Activated T-cell treated with anti-CD3 and anti-CD28 coated beads for 24 hours (primary cell): ENCODE measurements at places on chromosomes 6 and 20.

DNA sequence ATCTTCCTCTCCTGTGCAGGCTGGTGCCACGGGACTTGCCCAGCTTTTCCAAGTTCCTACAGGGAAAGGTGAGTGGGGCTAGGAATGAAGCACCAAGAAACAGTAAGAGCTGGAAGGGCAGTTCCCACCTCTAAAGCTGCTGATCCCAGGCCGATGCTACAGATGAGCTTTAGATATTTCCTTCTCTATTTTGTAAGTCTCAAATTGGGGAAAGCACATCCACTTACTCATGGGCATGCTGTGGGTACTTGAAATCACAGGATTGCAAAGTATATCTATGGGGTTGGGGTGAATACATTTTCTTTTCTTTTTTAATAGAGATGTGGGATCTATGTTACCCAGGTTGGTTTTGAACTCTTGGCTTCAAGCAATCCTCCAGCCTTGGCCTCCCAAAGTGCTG is 3.1 kb downstream of the ZBTB2 start:
- DNase-seq = no peak

- no peak for DNase-seq
Measured at GRCh38 chr6:115485400-115485799, 575.3 kb downstream of the FRK start.

- DNase-seq = no peak
Measured at GRCh38 chr6:41464481-41464880, 81.7 kb upstream of the FOXP4 start.

GRCh38 chr6:11650025-11650696 is 112.6 kb downstream of the TMEM170B start:
- DNase-seq = no peak

- peak; percentile 56 for DNase-seq
Measured at GRCh38 chr6:28657769-28658465, 132.2 kb downstream of the GPX5 start.

DNA sequence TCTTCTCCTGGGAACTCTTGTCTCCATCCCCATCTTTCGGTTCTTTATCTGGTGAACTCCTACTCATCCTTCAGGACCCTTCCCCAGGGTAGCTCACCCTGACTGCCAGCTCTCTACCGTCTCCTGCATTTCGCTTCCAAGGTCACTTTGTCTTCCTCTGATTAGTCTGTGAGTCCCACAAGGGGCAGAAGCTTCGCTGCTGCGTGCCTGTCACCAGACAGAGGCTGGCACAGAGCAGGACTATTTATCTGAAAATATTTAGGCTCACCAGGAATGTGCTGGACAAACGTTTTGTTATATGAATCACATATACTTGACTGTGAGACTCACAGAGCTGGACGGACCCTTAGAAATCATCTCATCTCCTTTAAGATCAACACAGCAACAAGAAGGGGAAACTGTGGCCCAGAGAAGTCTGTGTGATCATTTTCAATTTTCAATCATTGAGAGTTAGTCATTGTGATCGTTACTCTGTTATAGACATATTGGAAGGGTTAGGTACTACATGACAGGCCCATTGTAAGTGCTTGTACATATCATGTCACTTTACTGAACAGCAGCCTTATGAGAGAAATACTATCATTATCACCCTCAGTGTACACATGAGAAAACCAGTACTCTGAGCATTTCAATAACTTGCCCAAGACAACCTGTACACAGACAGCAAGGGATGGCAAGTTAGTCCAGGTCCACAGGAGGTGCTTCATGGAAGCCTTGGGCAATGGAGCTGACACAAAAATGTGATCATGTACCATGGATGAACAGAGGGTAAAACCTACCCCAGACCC is 51.4 kb downstream of the JPH2 start:
- DNase-seq = no peak

DNA sequence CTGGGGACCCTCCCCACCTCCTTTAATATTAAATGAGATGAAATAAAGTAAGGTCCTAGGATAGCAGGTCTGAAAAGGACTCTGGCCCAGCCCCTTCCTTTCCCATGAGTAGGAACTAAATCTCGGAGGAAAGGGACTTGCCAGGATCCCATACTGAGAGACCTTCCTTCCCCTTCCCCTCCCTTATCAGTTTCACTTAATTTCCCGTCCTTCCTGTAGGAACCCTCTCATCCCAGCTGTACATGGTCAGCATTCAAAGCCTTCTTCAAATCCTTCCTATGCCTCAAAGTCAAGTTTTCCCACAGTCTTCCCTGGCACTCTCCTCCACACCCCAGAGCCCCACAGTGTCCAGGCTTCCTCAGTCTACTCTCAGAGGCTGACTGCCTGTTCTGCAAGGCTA is 71.3 kb upstream of the MYL9 start:
- no peak for DNase-seq

- DNase-seq = no peak
Measured at GRCh38 chr6:116066789-116067188, 6.1 kb upstream of the FRK start.

DNA sequence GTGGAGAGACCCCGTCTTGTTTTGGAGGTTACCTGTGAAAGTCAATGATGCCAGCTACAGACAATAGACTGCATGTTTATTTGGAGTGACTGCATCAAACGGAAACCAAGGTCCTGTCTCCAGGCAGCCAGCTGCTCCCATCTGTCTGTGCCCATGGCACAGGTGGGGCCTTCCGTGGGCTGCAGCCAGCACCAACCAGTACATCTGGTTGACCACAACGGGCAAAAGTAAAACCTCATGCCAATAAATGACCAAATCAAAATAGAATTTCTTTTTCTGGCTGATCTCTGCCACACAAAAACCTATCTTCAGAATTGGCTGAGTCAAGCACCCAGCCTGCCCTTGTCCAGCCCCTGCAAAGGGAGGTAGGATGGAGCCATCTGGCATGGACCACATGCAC is 33.5 kb downstream of the DLL1 start:
- no peak for DNase-seq

DNA sequence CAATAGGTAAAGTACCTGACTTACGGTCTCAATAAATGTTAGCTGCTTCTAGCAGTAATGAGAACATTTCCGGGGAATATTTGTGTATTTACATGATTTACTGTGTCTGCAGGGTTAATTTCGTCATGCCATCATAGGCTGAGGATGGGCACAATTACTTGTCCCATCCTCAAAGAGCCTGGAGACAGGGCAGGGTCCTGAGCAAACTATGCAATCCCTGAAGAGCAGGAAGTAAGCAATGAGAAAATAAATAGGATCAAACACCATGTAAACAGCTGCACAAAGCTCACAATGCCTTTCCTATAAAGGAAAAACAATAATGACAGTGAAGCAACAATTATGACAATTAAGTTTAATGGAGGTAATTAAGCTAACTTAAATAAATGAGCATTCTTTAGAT is 114.6 kb upstream of the FOXQ1 start:
- DNase-seq = no peak

DNA sequence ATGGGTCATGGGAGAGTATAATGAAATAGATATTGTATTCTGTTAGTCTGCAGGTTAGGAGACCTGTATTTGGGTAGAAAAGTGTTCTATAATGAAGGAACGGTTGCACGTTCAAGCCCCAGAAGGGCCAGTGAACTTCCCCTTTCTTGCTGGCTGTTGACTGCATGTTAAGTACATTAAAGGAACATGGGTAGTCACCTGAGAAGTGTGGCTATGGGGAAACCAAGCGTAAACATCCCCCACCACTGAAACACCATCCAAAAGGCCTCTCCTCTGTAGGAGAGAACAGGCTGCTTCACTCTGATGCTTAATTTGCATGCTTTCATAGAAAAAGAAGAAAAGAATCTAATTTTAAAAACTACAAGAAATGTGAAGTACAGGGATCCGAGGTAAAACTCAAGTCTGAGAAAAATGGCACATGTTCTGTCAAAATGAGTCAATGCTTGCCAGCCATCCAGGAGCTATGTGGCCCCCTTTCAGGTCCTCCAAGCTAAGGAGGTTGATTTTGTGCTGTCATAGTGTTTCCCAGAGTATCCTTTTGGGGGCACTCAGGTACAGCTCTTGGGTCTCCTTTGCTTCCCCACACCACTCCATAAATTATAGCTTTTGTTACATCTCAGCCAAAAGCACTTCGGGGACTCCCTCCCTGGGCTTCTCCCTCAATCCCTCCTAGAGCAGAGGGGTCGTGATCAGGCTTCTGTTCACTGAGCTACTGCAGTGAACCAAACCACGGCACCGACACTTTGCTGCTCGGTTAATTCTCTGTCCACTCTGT is 283.7 kb upstream of the AGPAT4 start:
- DNase-seq = no peak

DNA sequence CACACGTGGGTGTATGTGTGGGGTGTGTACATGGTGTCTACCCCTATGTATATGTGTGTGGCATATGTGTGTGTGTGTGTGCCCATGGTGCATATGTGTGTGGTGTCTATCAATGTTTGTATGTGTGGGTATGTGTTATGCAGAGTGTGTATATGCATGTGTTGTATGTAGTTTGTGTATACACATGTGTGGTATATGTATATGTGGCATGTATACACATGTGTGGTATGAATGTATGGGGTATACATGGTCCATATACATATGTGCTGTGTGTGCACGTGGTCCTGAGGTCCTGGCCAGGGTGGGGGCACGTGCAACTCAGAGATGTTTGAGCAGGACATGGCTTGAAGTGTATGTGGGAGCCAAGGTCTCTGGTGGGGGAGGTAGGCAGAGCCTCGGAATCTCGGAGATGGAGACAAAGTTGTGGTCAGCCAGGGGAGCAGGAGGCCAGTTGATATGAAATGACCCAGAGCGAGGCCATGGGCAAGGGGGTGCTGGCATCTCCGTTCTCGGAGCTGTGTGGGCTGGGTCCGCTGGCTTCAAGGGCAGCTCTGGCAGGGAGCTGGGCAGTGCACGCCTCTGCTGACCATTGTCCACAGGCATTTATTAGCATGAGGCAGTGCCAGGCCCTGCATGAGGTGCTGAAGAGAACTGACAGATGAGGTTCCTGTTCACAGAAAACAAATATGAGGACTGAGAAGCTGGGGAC is 276.2 kb upstream of the CHD6 start:
- no peak for DNase-seq

- DNase-seq = no peak
Measured at GRCh38 chr6:15148356-15148946, 97.4 kb upstream of the JARID2 start.

GRCh38 chr6:168559574-168560098 is 118.7 kb downstream of the SMOC2 start:
- no peak for DNase-seq

DNA sequence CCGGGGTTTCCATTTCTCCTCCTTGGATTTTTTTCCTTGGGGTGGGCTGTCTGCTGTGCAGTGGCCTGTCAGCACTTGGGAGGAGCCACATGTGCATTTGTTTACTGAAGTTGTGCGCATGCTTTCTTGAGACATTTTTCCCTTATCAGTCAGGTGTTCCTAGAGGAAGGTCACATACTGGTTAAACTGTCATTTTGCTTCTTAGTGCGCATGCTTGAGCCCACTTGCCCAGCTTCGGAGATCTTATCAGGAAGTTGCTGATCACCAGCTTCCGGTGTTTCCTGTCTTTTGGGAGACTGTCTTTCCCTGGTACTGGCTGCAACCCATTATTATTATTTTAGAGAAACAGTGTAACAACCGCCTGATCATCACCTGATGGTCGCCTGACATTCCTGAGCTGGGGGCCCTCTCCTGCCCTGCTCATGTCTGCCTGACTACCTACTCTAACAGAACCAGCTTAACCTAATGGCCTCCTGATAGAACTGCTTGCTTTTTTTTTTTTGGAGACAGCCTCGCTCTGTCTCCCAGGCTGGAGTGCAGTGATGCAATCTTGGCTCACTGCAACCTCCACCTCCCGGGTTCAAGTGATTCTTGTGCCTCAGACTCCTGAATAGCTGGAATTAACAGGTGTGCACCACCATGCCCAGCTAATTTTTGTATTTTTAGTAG is 378 bp upstream of the ERVFRD-1 start:
- DNase-seq = no peak

- no peak for DNase-seq
Measured at GRCh38 chr6:163773646-163774045, 359.1 kb downstream of the QKI start.

GRCh38 chr20:7470912-7471311 is 469.3 kb downstream of the HAO1 start:
- no peak for DNase-seq

DNA sequence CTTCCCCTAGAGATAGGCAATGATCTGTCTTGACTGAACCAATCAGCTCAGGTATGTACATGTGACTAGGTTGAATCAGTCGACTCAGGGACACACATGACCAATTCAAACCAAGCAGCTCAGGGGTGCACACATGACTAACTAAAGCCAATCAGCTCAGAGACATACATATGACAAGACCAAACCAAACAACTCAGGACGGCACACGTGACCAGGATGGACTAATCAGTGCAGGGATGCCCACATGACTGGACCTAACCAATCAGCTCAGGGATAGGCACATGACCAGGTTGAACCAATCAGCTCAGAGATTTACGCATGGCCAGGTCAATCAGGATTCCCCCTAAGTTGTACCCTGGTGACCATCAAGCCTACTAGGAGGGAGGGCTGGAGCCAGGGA is 310.3 kb downstream of the CDH26 start:
- no peak for DNase-seq

DNA sequence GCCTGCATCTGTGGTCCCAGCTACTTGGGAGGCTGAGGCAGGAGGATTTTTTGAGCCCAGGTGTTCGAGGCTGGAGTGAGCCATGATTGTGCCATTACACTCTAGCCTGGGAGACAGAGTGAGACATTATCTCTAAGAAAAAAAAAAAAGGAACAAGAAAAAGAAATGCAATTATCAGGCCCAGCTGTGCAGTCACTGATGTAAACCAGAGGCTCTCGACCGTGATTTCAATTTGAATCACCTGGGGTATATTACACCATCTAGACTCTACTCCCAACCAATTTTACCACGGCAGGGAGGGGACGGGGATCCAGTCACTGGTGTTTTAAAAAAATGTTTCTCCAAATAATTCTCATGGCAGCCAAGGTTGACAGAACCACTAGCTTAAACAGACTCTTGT is 48.8 kb upstream of the NKX2-2 start:
- DNase-seq = no peak

DNA sequence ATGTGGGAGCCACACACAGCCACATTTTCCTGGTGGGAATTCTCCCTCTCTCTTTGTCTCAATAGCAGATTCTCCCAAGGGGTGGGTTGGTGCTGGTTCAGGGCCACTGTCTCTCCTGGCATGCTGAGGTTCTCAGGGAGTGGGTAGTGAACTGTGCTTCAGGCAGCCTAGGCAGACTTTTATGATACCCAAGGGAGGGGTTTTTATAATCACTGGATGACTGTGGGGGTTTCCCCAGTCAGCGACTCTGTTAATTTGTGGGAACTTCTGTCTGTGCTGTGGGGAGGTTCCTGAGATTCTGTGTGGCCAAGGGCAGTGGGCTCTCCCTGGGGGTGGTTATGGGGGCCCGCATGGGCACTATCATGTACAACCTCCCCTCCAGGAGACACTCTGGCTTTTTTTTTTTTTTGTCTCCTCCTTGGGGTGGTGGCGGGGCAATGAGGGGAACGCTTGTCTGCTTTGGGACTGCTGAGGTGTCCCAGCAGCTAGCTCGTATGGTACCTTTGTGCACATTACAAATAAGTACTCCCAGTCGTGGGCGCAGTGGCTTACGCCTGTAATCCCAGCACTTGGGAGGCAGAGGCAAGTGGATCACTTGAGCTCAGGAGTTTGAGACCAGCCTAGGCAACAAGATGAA is 10.0 kb downstream of the PTK7 start:
- no peak for DNase-seq
